Activated CD4-positive, alpha-beta T cell treated with anti-CD3 and anti-CD28 coated beads for 24 hours (primary cell): ENCODE measurements at places on chromosomes 1 and 21.

GRCh38 chr1:71521655-71522264 lies 440.9 kb upstream of the ZRANB2 start:
- DNase-seq, result no peak

DNA sequence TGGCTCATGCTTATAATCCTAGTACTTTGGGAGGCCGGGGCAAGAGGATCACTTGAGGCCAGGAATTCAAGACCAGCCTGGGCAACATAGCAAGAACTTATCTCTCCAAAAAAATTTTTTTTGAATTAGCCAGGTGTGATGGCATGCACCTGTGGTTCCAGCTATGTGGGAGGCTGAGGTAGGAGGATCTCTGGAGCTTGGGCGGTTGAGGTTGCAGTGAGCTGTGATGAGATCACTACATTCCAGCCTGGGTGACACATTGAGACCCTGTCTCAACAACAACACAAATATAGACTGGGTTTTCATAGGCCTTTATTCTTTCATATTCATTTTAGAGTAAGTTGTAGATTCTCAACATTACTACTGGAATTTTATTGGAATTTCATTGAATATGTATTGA lies 12.8 kb downstream of the MED18 start:
- no peak for DNase-seq

DNA sequence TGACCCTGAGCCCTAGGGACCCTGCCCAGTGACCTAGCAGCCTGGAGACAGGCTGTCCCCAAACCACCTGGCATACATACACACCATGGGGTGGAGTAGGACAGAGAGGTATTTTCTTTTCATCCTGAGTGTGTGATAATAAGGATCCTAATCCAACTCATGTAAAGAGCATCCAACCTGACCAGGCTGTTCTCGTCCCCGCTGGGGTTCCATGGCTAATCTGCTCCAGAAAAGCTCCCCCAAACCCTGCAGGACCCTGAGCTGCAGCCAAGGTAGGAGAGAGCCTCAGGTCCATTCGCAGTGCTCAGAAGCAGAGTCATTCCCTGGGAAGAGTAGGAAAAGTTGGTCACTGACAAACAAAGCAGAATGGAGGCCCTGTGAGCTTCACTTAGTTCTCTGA lies 31.4 kb downstream of the KCND3 start:
- DNase-seq, result no peak

- no peak for DNase-seq
These were observed 24.4 kb downstream of the TBX15 start for GRCh38 chr1:118963456-118964430.

DNA sequence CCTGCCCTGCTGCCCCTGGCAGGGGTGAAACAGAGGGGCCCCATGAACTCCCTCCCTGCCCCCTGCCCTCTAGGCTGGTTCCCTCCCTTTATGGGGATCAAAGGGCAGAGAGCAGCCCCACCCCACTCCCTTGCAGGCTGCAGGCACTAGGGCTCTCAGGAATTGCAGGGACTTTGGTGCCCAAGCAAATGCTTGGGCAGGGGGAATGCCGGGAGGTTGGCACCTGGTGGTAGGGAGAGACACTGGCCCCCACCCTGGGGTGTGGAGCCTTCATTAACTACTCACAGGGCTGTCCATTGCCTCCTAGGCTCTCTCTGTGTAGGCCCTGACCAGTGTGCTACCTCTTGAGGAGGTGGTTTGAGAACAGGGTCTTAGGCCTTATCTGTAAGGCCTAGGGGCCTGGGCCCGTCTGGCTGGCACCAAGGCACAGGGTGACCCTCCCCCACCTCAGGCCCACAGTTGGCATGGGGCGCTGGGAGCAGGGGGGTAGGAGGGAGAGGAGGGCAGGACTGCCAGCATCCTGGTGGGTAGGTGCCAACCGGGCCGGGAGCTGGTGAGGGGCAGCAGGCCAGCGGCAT lies 4.7 kb downstream of the ZBTB7B start:
- DNase-seq, result no peak

DNA sequence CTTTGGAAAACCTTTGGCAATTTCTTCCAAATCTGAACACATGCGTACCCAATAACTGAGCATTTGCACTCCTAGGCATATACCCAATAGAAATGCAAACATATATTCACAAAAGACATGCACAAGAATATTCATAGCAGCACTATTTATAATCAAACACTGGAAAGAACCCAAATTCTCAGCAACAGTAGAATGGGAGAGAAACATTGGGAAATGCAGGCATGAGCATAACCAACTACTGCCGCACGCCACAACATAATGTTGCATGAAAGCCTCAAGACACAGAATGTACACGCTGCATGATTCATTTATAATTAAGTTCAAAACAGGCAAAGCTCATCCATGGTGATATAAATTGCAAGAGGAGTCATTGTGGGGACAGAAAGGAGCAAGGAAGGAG lies 69.5 kb upstream of the FBXO28 start:
- no peak for DNase-seq
